CD4-positive, alpha-beta T cell treated with Interferon gamma for 1 hour (primary cell): ENCODE measurements at places on chromosomes 7 and 10.

DNA sequence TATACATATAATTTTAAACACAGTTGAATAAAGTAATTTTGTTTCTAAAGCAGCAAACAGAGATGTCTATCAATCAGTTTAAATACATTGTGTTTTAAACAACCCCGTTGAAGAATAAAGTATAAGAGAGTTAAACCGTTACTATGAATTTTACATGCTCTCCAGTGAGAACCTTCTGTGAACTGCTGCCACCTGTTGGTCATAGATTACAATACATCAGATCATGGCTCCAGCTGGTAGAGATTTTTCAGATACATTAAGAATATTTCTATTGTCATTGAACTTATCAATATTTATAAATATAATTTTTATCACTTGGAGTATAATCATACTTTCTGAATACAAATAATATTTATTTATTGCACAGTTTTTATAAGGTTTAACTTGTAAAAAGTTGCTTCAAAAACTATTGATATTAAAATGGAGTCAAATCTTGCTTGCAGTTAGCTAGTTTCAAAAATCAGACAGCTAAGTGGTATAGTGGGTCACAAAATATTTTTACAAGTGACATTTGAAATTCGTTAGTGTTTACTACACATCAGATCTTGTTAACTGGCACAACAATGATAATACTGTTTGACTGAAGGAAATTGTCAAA is 561.2 kb upstream of the PHF14 start:
- DNase-seq: no peak

DNA sequence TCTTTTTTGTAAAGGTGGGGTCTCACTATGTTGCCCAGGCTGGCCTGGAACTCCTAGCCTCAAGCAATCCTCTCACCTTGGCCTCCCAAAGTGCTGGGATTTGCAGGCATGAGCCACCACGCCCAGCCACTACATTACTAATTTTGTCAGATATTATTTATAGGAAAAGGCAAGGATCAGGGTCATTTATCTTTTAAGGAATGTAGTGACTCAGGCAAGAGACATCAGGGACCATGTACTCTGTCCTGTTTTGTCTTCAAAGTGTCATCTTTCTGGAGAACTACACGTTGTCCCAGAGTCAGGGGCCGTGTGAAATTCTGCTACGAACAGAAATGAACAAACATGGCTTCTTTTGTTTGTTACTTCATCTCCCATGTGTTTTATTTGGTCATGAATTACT is 105.3 kb downstream of the NPTX2 start:
- DNase-seq: no peak

- DNase-seq: no peak
These were observed 12.8 kb upstream of the PRKAG2 start for GRCh38 chr7:151889406-151890354.

DNA sequence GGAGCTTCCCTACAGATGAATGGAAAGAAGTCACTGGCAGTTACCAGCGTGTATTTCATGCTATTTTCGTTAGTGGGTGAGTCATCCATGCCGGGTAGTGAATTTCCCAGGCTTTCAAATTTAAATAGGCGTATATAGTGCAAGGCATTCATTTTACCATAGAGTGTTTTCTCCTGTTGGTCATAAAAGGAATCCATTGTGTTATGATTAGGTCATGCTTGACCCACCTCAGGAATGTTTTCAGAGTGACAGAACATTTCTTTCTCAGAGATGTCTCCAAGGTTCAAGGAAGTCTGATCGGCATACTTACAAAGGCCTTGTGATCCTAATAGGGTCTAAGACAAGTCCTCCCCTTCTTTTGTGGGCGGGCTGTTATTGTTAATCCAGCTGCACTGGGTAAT is 110.7 kb downstream of the AKR1D1 start:
- no peak for DNase-seq

DNA sequence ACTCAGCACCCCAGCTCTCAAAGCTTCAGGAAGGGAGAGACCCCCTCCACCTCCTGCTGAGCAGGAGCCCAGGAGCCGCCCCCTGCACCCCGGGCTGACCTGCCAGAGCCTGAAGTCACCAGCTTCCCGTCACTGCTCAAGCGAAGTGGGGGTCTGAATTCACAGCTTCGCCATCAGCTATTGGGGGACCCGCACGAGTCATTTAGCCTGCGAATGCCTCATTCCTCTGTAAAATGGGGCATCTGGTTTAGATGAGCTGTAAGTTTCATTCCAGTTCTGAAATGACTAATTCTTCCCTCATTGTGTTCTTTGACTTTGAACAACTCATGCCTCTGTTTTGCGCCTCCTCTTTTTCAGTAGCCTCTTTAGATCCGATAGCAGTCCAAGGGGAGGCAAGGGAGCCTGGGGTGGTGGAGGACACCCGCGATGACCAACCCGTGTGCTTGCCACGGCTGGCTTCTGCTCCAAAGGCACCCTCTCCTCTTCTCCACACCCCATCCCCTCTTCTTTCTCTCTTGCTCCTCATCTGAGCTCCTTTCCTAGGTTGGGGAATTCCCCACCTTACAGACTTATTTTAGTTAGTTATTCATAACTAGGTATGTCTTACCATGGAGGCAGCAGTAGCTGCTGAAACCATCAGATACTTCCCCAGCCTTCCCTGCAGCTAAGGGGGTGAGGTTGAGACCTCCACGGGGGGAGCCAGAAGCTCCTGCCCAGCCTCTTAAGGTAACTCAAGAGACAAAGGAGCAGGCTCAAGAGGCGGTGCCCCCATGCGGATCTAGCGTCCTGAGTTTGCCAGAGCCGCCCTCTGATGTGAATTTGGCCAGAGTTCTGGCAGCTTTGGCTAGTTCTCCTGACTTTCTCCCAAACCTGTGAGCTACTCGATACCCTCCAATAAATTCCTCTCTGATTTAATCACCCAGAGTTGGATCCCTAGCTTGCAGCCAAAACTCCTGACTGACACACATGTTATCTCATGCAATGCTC is 47.7 kb downstream of the RBM17 start:
- no peak for DNase-seq

GRCh38 chr10:111498560-111498959 is 421.7 kb downstream of the ADRA2A start:
- DNase-seq: no peak
